ENCODE measurements at places on chromosomes 13 and 19.

DNA sequence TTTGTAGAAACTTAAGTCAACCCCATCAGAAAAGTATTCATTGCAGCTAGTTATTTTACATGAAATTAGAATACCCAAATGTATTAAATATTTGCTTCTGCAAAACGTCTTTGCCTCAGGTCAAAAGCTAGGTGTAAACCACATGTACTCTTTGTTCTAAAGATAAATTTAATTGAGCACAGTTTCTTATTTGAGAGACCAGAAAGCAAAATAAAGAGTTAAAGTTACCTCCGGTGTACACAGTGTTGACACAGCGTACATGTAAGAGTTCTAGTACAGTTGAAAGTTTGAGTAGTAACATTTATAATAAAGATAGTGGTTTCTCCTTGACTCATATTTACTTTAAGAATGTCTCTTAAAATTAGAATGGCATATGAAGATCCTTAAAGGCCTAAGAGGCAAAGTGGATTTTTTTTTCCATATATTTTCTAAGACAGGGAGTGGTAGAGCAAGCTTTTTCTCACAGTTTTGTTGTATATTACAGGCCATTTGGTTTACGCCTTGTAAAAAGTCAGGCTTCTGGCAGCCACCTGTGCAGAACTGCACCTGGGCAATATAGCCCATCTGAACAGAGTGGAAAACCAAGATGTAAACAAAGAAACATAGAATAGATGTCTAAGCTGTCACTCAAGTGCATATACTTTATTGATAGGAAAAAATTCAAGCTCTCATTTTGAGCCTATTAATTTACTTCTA, 2.9 kb downstream of the LRCH1 start:
- DNase-seq: no peak

- DNase-seq: no peak
These were observed 4.6 kb upstream of the SCEL start for GRCh38 chr13:77530875-77531274.

- DNase-seq: no peak
These were observed 34.2 kb downstream of the NALCN start for GRCh38 chr13:101382086-101382485.

GRCh38 chr13:66864627-66865026, 365.5 kb downstream of the PCDH9 start:
- no peak for DNase-seq

DNA sequence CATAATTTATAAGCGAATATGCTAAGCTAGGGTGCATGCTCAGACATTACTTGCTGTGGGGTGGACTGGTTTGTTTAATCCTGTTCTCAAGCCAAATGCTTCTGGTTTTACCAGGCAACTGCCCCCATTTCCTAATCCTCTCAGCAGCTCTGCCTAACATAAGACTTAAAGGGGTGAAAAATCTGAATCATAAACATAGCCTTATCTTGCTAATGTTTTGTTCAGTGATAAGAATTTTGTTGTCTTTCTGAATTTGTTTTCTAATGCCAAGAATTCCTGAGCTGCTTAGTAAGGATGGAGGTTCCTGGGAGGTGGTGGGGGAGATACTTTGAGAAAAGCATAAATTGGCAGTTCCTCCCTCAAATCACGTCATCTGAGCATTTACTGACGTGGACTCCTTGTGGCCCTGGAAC, 42.7 kb downstream of the ING1 start:
- no peak for DNase-seq

DNA sequence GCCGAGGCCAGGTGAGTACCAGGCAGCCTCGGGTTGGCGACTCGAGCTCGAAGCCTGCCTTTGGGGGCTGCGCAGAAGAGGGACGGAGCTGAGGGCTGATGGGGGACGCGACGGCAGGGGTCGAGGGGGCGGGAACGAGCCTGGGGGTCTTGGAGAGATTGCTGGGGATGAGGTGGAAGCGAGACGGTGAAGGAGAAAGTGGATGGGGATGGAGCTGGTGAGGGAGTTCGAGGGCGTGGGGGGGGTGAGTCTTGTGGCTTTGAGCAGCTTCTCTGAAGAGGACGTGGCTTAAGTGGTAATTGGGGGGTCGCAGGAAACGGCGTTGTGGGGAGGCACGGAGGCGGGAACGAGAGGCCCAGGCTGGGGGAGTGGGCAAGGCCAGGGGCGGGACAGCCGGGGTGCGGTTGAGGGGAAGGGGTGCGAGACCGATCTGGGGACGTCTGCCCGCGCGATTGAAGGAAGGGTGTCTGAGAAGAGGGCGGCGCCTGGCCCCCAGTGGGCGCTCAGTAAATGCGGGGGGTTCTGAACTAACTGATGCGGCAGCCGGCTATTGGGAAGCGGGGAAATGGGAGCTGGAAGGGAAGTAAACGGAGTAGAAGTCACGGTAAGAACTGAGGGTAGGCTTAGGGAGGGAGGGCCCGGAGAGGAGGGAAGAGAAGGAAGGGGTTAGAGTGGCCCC, 426 bp downstream of the MYO9B start:
- DNase-seq: no peak

- no peak for DNase-seq
These were observed 28.4 kb downstream of the ZNF844 start for GRCh38 chr19:12092956-12093355.

GRCh38 chr13:102470283-102470917, 68.6 kb upstream of the FGF14 start:
- DNase-seq: no peak

GRCh38 chr13:79338343-79338742, 67.7 kb downstream of the RBM26 start:
- no peak for DNase-seq

DNA sequence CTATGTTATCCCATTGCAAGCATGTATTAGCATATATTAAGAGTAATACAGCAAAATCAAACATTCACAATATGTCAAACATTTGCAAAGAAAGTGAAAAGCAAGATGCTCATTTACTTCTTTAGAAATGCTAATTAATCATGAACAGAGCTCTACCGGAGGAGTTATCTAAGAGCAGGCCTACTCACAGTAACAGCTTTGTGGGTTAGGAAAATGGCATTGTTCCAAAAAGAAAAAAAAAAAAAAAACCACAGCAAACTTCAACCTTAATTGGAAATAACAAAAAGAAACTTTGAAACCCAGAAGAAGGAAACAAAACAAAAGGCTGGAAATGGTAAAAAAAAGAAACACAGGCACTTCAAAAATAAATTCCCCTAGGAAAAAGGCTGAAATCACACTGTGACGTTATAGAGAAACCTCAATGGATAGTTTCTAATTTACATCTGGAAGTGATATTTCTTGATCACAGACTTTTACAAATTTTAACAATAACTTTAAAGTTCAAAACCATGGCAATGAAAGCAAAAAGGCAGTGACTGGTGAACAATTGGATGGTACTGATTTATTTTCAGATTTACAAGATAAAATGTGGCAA, 1236.8 kb upstream of the SPRY2 start:
- DNase-seq: no peak

DNA sequence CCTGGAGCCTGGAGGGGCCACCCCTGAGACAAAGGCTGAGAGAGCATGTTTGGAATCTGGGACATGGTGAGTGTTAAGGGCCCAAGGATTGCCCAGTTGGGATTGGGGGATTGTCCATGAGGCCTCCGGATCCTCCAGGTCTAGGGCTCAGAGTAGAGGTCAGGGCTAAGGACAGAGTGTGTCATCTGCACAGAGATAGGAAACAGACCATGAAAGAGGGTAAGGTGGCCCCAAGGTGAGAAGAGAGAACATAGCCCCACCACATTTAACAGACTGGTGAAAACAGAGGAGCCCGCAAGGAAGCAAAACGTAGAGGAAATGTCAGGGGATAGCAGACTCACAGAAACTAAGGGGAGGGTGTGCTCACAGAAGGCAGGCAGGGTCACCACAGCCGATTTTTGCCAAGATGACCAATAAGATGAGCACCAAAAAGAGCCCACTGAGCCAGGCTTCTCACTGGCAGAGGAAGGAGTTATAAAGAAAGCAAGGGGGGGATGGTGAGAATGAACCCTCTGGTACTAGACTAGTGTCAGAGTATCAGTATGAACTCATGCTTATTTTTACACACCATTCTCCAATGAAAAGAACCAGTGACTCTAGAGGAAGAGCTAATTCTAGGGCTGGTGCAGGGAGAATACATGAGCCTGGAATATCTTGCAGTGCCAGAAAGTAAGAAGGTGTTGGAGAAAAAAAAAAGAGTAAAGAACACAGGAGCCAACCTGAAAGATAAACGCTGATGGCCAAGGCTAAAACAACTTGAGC, 17.5 kb downstream of the DYRK1B start:
- DNase-seq: no peak

DNA sequence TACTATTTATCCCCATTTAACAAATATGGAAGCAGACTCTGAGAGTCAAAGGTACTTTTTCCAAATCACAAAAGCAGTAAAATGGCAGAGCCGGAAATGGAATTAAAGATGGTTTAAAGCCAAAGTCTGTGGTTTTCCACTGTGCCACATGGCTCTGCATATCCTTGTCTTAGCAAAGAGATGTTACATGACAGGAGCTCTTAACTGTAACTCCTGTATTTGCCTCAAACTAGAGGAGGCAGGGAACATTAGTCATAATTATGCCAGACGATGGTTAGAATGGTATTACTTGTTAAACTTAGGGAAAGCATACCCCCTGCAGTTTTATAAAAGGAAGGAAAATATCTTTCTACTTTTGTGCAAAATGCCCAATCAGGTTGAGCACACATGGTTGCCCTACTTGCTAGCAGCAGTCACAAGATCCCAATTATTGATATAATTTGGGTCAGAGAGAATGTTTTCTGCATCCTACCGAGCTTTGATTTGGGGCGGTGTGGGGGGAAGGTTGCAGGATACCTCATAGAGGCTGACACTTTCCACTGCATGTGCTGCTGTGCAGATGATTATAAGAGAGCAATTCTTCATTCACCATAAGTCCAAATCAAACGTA, 42.0 kb upstream of the MAB21L1 start:
- no peak for DNase-seq

Measured in kidney capillary endothelial cell (primary cell).